GM12891 (cell line): ENCODE measurements at places on chromosomes 4 and X.

GRCh38 chr4:1359144-1359501 lies 12.1 kb downstream of the UVSSA start:
- DNase-seq, result no peak

DNA sequence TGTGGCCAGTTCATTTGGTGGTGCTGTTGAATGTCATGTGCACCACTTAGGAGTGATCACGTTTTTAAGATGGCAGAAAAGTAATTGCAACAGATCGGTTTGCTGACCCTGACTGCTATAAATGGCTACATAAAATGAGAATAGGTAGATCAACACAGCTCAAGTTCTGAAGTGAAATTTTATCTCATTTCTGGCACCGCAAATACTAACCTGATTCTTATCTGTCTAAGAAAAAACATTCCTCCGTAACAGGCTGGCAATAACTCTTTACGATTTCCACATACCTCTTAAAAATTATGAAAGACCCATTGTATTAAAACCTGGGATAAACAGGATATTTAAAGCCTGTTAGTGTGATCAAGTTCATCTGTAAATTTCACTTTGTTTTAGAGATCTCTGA lies 387.5 kb downstream of the PDGFC start:
- DNase-seq, result no peak

GRCh38 chr4:151690164-151690870 lies 70.5 kb downstream of the GATB start:
- DNase-seq, result no peak

DNA sequence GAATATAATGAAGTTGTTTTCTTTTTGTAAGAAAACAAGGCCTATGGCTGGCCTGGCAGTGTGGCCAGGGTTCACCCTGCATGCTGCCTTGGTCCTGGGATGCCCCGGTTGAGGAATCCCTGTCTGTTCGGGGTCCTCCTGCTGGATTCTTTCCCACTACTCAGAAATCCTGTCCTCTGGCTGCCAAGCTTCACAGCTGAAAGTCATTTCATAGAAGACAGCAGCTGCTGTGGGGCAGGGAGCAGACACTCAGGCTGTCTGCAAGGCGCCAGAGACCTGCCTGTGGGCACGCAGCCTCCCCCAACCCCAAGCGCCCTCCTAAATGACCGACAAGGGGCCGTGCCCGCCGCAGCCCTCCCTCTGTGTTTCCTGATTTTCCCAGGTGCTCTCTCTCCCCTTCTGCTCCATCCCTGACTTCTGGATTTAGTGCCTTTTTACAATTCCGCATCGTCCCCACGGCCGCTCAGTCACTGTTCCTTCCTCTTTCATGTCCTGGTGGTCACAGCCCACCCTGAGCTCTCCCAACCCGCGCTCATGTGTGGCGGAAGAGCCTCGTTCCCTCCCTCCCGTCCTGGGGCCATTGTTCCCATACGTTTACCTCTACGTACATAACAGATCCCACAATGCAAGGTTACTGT lies 27.5 kb downstream of the ZFYVE28 start:
- DNase-seq, result no peak

DNA sequence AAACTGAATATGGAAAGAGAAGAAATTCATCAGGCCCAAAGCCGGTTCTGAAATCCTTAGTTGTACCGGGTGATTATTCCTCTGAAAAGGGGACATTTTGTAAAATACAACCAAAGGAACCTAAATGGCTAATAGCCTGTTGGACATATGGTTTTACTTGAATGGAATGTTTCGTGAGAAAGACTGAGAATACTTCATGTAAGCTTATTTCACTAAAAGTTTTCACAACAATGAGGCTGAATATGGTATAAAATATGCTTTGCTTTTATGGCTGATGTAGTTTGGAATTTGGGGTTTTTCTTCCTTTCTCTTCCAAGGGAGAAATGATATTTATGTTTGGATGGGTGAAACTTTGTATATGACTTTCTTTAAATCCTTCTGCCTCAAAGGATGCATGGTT lies 2.7 kb downstream of the GRIA3 start:
- DNase-seq, result no peak

DNA sequence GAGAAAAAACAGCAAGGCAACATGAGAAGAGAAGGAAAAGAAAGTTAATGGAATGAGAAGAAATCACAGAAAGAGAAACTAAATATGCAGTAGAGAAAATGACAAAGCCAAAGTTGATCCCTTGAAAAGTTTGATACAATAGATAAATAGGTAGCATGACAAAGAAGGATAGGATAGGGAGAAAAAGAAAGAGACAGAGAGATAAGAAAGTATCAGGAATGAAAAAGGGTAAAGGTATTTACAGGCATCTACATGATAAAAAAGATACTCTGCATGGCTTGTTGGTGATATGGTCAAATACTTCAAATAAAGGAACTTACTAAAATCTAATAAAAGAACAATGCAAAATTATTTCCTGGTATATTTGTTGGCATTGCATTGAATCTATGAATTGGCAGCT lies 185.5 kb upstream of the TECRL start:
- DNase-seq, result no peak

DNA sequence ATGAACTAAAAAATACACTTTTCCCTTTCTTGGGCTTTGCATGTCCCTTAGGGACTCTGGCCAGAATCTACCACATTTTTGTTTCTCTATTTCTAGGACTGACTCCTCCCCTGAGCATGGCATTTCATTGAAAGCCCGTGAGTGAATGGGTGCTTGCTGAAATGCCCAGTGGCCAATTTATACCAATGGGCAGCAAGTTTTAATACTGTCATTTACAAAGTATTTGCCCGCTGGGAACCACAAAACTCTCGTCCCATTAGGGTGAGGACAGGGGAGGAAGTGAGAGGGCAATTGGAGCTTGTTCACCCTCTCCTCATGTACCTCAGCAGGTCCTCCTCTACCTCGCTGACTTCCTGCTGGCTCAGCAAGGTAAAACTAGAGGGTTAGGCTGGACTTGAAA lies 1.1 kb downstream of the SRPX2 start:
- no peak for DNase-seq

DNA sequence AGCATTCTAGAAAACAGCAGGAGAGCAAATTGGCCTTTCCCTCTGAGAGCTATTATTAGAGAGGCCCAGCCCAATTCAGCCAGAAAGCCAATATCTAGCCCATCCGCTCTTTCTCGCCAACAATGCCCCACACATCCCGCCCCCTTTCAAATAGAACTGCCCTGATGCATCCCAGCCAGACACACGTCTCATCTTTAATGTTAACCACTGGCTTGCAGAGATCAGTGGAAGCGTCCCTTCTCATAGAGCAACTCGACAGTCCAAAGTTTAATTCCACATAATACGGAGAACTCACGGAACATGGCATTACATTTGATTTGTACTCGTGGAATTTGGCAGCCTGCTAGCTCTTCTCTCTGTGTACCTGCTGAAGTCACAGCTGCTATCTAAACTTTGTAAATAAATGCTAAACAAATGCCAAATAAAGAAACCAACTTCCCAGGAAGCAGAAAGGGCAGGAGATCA lies 304.4 kb downstream of the DHX15 start:
- DNase-seq, result no peak
